ENCODE measurements at places on chromosomes 7 and 10.

DNA sequence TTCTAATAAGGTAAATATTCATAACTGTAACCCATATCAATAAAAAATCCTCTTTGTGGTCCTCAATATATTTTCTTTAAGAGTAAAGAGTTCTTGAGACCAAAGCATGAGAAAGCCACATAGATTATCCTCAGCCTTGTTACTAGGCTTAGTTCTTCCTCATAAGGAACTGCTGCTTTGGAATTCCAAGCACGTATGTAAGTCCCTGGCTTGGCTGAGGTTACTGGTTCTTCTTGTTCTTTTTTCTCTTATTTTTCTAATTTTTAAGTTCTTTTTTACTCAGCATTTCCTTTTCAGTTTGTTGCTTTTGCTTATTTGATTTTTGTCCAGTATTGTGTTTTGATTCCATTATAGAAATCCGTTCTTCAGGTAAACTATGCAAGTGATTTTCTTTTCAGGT, 127.3 kb downstream of the MARCHF5 start:
- DNase-seq, result no peak

DNA sequence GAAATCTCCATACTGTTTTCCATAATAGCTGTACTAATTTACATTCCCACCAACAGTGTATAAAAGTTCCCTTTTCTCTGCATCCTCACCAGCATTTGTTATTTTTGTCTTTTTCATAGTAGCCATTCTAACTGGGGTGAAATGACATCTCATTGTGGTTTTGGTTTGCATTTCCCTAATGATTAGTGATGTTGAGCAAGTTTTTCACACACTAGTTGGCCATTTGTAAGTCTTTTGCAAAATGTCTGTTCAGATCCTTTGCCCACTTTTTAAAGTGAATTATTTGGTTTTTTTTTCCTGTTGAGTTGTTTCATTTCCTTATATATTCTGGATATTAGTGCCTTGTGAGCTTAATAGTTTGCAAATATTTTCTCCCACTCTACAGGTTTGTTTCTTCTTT, 101.0 kb upstream of the NFE2L3 start:
- DNase-seq, result no peak

GRCh38 chr7:10779465-10780399, 193.9 kb upstream of the PHF14 start:
- DNase-seq, result no peak

GRCh38 chr10:130407052-130407451, 270.9 kb downstream of the GLRX3 start:
- no peak for DNase-seq

- no peak for DNase-seq
Observed at GRCh38 chr7:150404172-150404804, 25.2 kb downstream of the ZNF775 start.

DNA sequence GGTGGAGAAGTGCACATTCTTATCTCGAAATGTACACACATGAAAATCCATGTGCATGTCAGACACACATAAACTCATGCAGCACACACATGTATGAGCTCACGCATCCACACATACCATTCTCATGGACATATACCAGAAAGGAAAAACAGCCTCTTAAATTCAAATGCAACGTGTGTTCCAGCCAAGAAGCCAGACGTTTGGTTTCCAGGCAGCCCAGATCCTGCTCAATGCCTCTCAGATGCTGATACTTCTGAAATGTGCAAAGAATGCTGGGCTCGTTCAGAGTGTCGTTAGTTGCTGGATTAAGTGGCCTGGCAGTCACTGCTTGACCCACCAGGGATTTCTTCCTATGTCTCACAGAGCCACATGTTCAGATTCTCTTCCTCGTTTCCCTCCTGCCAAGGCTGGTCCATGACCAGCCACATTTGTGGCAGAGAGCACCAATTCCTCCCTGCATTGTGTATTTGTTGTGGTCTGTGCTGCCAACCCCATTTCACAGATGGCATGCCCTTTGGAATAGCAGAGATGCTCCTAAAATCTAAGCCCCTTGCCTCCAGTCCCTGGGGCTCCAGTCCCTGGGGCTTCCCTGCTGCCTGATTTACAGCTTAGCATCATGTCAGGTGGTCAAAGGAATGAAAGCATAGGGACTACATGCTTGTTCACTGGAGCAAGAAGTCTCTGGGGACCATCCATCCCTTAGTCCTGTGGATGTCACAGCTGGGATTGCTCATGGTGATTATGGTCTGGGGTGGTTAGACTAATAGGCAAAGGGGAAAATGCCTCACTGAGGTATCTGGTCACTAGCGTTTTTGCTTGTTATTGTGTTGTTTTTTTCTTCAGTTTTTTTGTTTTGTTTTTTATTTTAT, 426.6 kb downstream of the PLXNA4 start:
- DNase-seq, result no peak

GRCh38 chr10:32253276-32253675, 93.7 kb downstream of the EPC1 start:
- DNase-seq, result no peak

GRCh38 chr7:94406696-94407095, 12.0 kb downstream of the COL1A2 start:
- DNase-seq, result no peak

- DNase-seq, result no peak
Observed at GRCh38 chr10:33706191-33706590, 371.7 kb upstream of the NRP1 start.

- no peak for DNase-seq
Observed at GRCh38 chr7:11698384-11698871, 133.6 kb downstream of the THSD7A start.

- DNase-seq, result no peak
Observed at GRCh38 chr10:122981066-122981464, 864 bp downstream of the PSTK start.

GRCh38 chr7:75885036-75885435, 6.2 kb downstream of the RHBDD2 start:
- DNase-seq, result no peak

- DNase-seq, result no peak
Observed at GRCh38 chr10:83283151-83283550, 856.2 kb upstream of the GHITM start.

- DNase-seq, result no peak
Observed at GRCh38 chr7:157564517-157565177, 227.8 kb downstream of the DNAJB6 start.

DNA sequence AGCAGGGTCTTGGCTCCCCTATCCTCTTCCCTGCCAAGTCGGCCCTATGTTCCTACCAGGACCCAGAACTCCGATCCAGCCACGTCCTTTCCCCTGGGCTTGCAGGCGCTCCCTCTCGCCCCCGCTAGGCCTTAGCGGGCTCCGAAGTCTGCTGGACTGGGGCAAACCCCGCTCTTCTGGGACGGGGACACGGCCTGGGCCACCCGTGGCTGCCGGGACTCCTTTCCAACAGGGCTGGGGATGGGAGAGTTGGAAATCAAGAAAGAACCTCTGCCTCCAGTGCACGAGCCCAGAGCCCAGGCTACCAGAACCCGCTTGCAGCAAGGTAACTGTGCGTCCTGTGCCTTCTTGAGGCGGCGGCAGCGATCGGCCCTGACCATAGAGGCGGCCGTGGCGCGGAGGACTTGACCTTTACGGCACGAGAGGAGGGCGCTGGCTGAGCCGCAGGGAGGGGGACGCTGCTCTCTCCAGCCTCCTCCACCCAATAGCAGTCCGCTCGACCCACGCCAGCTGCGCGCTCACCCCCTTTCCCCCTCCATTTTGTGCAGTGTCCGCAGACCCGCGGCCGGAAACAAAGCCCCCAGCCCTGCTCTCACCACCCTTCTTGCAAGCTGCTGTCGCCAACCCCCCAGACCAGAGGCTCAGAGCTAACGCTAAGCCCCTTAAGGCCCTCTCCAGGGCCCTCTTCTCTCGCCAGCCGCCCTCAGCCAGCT, 7.0 kb upstream of the HOXA11 start:
- DNase-seq, result no peak

- no peak for DNase-seq
Observed at GRCh38 chr7:29310625-29311024, 116.0 kb downstream of the CHN2 start.

- DNase-seq, result no peak
Observed at GRCh38 chr7:149733131-149733923, 40.1 kb downstream of the ZNF467 start.

DNA sequence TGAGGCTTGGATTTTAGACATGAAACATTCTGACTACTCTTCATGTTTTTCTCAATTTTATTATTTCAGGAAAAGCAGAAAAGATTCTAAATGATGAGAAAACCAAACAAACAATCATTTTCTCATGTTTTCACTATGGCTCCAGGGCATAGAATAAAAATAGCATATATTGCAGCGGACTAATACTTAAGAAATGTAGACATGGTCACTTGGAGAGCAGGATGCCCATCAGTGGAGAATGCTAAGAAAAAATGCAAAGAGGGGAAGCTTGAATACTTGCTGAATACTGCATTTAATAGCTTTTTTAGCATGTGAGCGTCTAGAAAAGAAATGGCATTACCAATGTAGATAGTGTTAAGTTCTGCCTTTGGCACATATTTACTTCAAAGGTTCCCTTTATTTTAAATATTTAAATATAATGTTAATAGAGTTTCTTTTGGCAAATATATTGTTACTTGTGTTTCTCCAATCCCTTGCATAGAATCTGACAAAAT, 107.9 kb downstream of the PPP1R17 start:
- DNase-seq, result no peak

GRCh38 chr7:114688443-114689055, 233.3 kb upstream of the MDFIC start:
- no peak for DNase-seq

DNA sequence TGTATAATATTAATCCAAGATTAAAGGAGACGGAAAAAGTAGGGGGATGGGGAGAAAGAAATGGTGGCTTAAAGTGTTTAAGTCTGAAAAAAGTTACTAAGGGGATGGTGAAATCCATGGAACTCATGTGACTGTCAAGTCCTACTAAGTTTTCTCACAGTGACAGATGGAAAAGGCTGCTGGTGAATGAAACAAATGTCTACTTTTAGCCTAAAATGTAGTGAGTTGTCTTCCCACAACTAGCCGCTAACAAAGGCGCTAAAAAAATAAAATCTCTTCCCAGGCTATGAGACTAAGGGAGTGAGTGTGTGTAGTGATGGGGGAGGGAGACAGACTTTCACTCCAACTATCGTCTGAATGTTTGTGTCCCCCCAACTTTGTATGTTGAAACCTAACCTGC, 12.6 kb downstream of the VIM start:
- no peak for DNase-seq

- DNase-seq, result no peak
Observed at GRCh38 chr7:139721821-139722220, 56.0 kb downstream of the HIPK2 start.

DNA sequence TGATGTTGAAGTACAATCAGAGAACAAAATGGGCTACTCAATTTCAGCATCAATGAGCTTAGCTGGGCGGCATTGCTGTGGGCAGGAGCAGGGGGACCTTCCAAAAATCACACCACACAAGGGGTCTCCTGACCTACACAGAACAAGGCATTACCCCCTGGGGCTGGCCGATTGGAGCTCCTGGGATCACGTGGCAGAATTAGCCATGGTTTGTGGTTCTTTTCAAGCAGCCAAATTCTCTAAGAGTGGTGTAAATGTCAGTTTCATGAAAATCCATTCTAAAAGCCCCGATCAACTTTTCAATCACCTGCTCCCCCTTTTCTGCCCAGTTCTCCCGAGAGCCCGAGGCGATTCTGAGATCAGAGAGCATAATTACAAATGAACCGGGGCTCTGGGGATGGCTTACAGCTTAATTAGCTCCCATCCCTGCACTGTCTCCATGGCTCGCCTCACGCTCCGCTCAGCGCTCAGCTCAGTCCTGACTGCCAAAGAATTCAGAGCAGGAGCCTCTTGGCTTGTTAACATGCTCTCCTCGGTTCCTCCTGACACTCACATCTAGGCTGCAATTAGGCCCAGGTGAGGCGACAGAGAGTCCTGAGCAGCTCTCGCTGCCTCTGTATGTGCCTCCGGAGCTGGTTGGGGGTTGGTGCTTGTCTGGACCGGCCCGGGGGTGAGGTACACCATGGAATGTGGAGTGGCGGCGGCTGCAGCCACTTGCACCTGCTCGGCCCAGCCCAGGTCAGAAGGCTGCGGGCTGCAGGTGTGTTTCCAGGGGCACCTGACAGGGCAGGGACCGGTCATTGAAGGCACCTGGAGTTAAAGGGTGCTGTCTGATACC, 111.8 kb downstream of the WDR11 start:
- no peak for DNase-seq

DNA sequence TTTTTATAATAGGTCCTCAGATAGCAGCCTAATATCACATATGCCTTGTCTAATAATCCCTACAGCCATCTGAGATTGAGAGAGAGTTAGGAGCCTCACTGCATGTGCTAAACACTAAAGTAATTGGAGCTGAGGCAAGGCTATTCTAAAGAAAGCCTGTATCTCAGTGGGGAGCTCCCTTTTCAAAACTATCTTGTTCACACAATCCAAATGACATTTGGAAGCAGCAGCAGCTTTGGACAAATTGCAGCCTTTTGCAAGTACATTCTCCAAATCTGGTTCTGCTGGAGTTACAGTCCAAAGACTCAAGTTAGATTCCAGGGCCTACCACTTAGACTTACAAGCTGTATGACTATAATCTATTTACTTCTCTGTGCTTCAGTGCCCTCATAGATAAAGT, 104.5 kb downstream of the MACC1 start:
- no peak for DNase-seq

DNA sequence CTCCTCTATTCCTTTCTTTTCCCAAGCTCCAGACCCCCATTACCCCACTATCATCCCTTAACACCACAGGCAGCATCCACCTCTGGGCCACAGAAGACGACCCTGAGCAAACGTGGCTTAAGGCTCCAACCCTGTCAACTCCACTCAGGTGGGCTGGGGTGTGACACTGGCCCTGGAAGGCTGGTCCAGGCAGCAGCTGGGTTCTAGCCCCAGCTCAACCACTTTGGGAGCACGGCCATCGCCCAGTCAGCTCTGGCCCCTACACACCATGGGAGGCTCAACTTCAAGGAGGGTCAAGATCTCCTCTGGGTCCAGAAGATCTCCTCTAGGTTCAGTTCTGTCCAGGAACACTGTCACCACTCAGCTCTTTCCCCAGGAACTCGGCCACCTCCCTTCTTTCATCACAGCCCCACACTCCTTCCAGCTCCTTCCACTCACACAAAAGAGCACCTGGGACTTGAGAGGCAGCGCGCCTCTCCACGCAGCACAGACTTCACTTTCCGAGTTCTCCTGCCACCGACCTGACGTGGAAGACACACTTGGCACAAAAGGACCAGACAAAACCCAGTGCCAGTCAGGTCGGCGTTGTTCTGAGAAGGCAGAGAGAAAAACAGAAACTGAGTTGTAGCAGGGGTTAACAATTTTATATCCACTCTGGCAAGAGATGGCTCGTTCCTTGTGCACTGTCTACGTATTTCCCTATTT, 84.1 kb downstream of the CTBP2 start:
- no peak for DNase-seq

GRCh38 chr7:146956321-146956720, 839.7 kb downstream of the CNTNAP2 start:
- no peak for DNase-seq

- no peak for DNase-seq
Observed at GRCh38 chr7:80439894-80440821, 71.7 kb downstream of the GNAT3 start.
